ENCODE measurements at places on chromosomes 1 and 21.

DNA sequence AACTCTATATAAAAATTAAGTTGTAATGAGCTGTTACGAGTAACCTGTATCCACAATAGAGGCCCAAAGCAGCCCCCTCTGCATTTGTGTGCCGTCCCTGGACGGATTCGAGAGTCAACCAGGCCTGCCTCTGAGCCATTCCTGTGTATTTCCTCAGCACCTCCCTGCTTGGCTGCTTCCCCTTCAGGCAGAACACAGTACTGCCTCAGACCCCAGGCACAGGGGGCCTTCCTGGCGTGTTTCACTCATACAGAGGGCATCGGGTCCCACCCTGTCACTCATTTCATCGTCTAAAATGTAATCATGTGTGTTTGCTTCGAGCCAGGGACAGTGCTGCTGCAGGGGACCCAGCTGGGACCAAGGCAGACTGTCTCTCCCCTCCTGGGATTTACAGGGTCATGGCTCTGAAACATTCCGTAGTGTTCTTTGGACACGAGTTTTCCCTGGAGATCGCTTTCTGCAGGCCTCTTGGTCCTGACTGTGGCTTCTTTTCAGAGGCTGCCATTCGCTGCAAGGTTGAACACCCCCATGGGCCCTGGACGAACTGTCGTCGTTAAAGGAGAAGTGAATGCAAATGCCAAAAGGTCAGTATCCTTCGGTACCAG, 19.4 kb downstream of the LGALS8 start:
- no peak for DNase-seq

DNA sequence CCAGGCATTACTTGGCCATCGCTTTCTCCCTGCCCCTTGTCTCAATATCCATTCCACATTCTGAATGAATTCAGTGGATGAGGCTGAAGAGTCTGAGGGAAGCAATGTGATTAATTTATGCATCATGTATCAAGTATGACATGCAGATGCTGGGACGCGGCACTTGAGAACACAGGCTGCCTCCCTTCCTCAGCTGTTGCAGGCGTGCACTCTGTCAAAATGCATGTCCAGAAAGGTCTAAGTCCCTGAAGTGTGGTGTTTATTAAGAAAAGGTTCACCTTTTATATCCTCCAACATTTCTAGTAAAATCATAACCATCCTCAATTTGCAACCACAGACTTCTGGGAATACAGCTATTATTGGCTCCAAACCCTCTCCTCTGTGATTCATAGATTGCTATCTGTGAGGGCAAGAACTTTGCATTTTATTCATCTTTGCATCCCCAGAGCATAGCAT, 22.6 kb upstream of the RAB3GAP2 start:
- DNase-seq: no peak

- no peak for DNase-seq
Measured at GRCh38 chr21:31115249-31115648, 77.0 kb upstream of the KRTAP19-8 start.

DNA sequence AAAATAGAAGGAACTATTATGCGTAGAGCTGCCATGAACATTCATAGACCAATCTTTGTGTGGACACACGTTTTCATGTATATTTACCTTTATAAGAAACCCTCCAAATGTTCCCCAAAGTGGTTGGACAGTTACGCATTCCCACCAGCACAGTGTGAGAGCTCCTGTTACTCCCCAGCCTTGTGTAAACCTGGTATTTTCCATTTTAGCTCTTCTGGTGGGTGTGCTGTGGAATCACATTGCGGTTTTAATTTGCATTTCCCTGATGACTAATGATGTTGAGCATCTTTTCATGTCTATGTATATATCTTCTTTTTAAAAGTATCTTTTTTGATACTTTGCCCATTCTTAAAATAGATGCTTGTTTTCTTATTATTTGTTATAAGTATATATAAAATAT, 3.2 kb upstream of the UBASH3A start:
- DNase-seq: no peak

GRCh38 chr1:209633335-209633997, 18.8 kb downstream of the LAMB3 start:
- DNase-seq: no peak

All from osteocyte (in vitro differentiated cells).